Stimulated activated CD4-positive, alpha-beta T cell treated with anti-CD3 and anti-CD28 coated beads, Interleukin-1b, Interleukin-23, amount 100 ng/mL, for 1 hour (primary cell): ENCODE measurements at places on chromosomes 4 and X.

DNA sequence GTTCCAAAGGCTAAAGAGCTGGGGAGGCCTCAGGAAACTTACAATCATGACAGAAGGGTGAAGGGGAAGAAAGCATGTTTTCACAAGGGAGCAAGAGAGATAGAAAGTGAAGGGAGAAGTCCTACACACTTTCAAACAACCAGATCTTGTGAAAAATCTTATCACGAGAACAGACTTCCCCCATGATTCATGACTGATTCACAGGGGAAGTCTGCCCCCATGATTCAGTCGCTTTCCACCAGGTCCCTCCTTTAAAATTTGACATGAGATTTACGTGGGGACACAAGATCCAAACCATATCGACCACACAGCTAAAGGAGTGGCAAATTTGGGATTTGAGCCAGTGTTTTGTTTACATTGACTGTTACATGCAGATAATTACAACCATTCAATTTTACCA is 971.1 kb upstream of the HS3ST1 start:
- DNase-seq: no peak

DNA sequence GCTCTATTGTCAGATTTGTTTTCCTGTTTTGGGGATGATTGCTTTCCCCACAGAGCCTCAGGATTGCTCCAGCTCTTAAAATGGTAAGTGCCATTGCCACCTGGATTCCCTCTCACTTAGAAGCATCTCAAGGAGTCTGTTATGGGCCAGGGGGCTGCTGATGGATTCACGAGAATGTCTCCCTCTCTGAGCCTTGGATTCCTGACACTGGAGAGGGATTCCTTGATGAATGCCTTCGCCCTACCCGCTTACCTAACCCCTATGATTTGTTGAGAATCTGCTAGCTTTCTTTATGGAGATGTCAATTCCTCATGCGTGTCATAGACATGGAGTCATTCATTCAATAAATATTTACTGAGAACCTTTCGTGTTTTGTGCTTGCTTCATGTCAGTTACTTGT is 36.9 kb upstream of the TENM3 start:
- DNase-seq: no peak

DNA sequence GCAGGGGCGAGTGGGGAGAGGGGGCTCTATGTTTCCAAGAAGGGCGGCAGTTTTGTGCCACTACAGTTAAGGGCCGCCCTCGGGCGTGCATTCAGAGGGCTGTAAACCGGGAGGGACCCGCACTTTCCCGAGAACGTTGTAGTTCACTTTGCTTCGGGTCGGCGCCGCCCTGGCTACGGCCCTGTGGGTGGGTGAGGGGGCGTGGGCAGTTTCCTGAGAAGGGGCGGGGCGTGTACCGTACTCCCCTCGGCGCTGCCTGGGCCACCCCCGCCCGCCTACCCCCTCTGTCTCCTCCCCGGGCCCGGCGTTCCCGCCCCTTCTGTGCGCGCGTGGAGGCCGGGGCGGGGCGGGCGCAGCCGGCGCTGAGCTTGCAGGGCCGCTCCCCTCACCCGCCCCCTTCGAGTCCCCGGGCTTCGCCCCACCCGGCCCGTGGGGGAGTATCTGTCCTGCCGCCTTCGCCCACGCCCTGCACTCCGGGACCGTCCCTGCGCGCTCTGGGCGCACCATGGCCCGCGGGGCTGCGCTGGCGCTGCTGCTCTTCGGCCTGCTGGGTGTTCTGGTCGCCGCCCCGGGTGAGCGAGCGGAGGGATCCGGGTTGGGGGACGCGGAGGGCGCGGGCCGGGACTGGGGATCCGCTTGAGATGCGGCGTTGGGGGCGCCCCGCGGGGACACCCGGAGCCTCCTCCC is at the start of gene CD99:
Gene CD99, plus strand, starts transcription at position 440 of the 687 bp plus-strand sequence. Its CDS starts 66 bp downstream, at position 506.
- DNase-seq: peak; percentile 67

- no peak for DNase-seq
Observed at GRCh38 chrX:19514791-19515614, at the start of gene MAP3K15. TSS of gene MAP3K15 (minus strand) at chrX:19515508. CDS start at chrX:19515261, 247 bp downstream.

DNA sequence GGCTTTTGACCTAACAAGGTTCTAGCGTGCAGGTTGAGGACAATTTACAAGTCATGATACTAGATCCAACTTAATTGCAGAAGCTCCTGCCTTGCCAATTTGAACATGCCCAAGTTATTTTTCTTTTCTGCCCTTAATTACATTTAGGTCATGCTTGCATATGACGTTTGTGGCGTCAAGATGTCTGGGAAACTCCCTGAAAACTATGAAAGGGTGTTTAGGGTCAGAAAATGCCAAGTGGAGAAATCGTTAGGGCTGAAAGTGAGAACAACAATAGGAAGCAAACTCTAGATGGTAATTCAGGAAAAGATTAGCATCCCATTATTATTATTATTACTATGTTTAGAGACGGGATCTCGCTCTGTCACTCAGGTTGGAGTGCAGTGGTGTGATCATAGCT is 38.2 kb upstream of the PLAC8 start:
- DNase-seq: no peak

GRCh38 chr4:184444953-184445309 is 29.4 kb downstream of the IRF2 start:
- peak; percentile 10 for DNase-seq

DNA sequence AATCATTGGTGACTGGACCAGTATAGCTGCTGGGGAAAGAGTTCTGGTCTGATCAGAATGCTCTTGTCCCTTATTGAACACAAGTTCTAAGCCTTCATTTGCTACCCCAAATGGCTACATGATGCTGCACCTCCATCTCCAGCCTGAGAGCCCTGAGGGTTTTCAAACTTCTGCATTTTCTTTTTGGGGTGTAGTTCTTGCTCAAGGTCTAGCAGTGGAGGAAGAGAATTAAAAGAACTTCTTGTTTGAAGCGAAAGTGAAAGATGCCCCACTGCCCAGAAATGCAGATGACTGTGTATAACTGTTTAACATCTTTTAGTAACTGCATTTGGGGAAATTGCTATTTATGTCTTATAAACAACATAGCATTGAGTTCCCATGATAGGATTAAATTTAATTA is 38.5 kb downstream of the LAMTOR3 start:
- DNase-seq: no peak

GRCh38 chr4:87053176-87053658 is 118.4 kb downstream of the AFF1 start:
- DNase-seq: no peak
